T-cell (primary cell): ENCODE measurements at places on chromosomes 6 and 20.

GRCh38 chr20:6614836-6615235 is 152.7 kb upstream of the BMP2 start:
- no peak for DNase-seq
- no peak overlapping the region for H3K27ac ChIP-seq
- H3K4me1 ChIP-seq, result no peaks in the 10 kb centered on the region
- H3K4me3 ChIP-seq, result no peak overlapping the region

GRCh38 chr20:21190869-21191268 is 65.0 kb downstream of the KIZ start:
- no peak overlapping the region for H3K27ac ChIP-seq
- DNase-seq, result no peak
- H3K27me3 ChIP-seq, result no peaks in the 10 kb centered on the region

- no peak within 1 kb of the TSS for H3K27ac ChIP-seq
- H3K4me1 ChIP-seq, result no peaks in the 10 kb centered on the region
- no peaks in the 10 kb centered on the region for H3K27me3 ChIP-seq
- no peak within 1 kb of the TSS for H3K4me3 ChIP-seq
Measured at GRCh38 chr6:137173501-137173900, at the start of gene IL22RA2. Gene IL22RA2 (minus strand): TSS chr6:137173644. CDS start chr6:137161749, 11,895 bp downstream.

DNA sequence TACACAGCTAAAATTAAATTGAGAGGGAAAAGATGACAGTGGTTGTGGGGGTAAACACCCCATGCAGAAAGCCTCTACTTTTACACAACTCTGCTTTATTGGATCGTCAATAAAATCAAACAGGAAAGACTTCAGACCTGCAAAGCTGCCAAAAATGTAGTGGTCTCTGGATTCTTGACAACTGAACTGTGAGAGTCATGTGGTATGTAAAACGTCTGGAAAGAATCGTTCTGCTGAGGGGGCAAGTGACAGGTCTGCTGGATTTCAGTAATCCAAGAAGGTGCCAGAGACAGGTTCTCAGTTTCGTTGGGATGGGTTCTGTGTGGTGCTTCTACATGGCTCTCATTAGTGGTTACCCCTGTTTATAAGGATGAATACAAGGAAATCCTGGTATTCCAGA is 63.3 kb downstream of the TSPYL4 start:
- H3K27ac ChIP-seq, result no peak overlapping the region
- no peaks in the 10 kb centered on the region for H3K36me3 ChIP-seq
- H3K4me1 ChIP-seq, result no peaks in the 10 kb centered on the region
- no peak for DNase-seq
- H3K27me3 ChIP-seq, result no peaks in the 10 kb centered on the region

DNA sequence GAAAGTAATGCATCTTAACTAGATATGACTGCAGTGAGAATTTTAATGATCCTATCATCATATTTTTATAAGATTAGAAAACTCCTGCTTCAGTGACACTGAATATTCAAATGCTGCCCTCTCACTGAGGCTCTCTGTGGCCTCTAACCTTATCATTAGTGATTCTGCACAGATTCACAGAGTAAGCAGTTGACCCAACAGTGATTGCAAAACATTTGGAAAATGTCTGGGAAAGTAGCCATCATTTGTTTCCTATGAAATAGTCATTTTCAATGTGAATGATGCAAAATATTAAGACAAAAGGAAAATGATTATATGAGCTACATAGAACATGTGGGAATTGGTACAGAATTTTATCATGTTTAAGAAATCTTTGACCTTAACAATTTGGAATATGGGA is 210.3 kb downstream of the TBX18 start:
- no peaks in the 10 kb centered on the region for H3K27me3 ChIP-seq
- no peaks in the 10 kb centered on the region for H3K4me1 ChIP-seq
- H3K4me3 ChIP-seq, result no peak overlapping the region
- H3K36me3 ChIP-seq, result no peaks in the 10 kb centered on the region
- DNase-seq, result no peak

DNA sequence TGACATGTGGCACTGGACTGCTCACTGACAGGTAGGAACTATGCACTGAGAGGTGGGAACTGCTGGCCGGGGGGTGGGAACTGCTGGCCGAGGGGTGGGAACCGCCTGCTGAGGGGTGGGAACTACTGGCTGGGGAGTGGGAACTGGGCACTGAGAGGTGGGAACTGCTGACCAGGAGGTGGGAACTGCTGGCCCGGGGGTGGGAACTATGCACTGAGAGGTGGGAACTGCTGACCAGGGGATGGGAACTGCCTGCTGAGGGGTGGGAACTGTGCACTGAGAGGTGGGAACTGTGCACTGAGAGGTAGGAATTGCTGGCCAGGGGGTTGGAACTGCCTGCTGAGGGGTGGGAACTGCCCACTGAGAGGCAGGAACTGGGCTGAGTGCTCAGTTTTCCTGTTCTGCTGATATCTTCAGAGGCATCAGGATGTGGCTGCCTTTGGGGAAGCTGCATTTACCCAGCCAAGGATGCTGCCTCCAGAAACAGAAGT is 90.2 kb downstream of the THBS2 start:
- DNase-seq, result no peak
- H3K27me3 ChIP-seq, result no peaks in the 10 kb centered on the region
- H3K4me1 ChIP-seq, result no peaks in the 10 kb centered on the region
- H3K36me3 ChIP-seq, result no peaks in the 10 kb centered on the region
- no peak overlapping the region for H3K4me3 ChIP-seq

GRCh38 chr6:170124836-170125235 is 166.0 kb downstream of the DLL1 start:
- peaks cover 15% of the 10 kb centered on the region for H3K27me3 ChIP-seq
- no peak for DNase-seq
- no peaks in the 10 kb centered on the region for H3K4me1 ChIP-seq
- no peaks in the 10 kb centered on the region for H3K36me3 ChIP-seq
- no peak overlapping the region for H3K27ac ChIP-seq
- H3K4me3 ChIP-seq, result no peak overlapping the region

- peaks cover 8% of the 10 kb centered on the region for H3K4me1 ChIP-seq
- no peak overlapping the region for H3K4me3 ChIP-seq
- no peaks in the 10 kb centered on the region for H3K27me3 ChIP-seq
- peaks cover 27% of the 10 kb centered on the region for H3K36me3 ChIP-seq
- DNase-seq, result no peak
- no peak overlapping the region for H3K27ac ChIP-seq
Measured at GRCh38 chr6:25122622-25123237, 156.4 kb upstream of the CARMIL1 start.

DNA sequence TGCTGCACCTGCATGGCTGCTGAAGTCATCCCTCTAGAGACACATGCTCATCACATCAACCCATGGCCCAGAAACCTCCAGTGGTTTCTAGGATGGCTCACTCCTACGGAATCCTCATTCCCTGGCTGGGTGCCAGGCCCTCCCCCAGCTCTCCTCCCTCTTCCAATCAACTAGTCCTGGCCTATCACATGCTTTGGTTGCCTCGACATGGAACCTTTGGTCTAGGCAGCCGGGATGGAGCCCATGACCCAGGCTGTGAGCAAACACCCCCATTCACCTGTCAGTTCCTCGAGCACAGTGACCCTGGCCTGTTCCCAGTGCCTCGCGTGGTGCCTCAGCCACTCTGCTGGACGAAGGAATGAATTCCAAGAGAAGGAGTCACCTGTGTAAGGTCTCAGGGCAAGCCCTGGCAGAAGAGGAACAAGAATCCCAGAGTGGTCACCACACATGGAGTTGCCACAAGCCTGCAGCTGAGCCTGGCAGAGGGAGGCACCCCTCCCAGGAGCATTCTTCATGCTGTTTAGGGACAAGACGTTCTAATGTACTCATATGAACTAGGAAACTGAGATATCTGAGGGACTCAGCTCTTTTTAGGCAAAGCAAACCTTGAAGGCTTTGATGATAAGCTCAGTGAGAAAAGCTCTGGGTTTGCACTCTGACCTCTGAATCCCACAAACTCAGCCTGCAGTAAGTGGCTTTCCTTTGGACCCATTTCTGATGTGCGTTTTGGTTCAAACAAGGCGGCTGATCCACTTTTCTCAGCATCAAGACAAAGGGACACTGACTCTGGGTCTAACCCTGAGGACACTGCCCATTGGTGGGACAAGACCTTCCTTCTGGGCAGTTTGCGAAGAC is 40.2 kb downstream of the PPP1R3G start:
- H3K4me3 ChIP-seq, result no peak overlapping the region
- no peaks in the 10 kb centered on the region for H3K27me3 ChIP-seq
- peaks cover 2% of the 10 kb centered on the region for H3K4me1 ChIP-seq
- no peak overlapping the region for H3K27ac ChIP-seq

DNA sequence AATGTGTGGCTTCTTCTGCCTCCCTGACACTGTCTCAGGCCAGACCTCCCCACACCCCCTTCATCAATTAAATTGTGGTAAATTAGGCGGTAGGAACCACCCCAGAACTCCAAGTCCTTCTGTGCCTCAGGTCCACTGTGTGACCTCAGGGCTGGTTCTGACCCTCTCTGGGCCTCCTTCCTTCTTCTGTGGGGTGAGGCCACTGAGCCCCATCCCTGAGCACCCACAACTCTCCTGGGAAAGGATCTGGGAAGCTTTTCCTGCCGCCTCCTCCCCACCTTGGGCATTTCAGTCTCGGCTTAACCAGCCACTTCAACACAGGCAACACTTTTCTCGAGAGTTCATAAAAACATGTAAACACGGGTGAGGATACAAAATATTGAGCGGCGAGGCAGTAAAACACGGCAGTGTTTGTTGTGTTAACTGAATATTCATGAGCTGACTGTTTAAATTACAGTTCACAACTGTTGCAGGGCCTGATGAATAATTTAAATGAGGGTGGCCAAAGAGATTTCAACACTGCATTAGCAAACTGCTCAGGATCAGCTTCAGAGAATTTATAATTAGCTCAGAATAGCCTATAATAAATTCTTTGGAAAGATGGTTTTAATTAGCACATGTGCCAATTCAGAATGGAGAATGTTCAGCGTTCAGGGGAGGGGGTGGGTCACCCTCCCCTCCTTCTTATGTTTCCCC is 112.1 kb downstream of the TOX2 start:
- H3K4me1 ChIP-seq, result peaks cover 16% of the 10 kb centered on the region
- no peak overlapping the region for H3K4me3 ChIP-seq
- DNase-seq, result no peak

- DNase-seq, result no peak
- peaks cover 37% of the 10 kb centered on the region for H3K27me3 ChIP-seq
- H3K4me3 ChIP-seq, result no peak overlapping the region
- no peak overlapping the region for H3K27ac ChIP-seq
- no peaks in the 10 kb centered on the region for H3K36me3 ChIP-seq
Measured at GRCh38 chr20:61918548-61918947, 147.1 kb downstream of the TAF4 start.

GRCh38 chr6:64973142-64973541 is 733.9 kb downstream of the EYS start:
- no peaks in the 10 kb centered on the region for H3K27me3 ChIP-seq
- no peak overlapping the region for H3K27ac ChIP-seq
- H3K36me3 ChIP-seq, result no peaks in the 10 kb centered on the region
- no peak overlapping the region for H3K4me3 ChIP-seq

- no peaks in the 10 kb centered on the region for H3K27me3 ChIP-seq
- no peak overlapping the region for H3K27ac ChIP-seq
- H3K4me1 ChIP-seq, result no peaks in the 10 kb centered on the region
- H3K36me3 ChIP-seq, result no peaks in the 10 kb centered on the region
- H3K4me3 ChIP-seq, result no peak overlapping the region
Measured at GRCh38 chr6:62737792-62738191, 451.8 kb upstream of the KHDRBS2 start.

- no peak overlapping the region for H3K27ac ChIP-seq
- H3K27me3 ChIP-seq, result no peaks in the 10 kb centered on the region
- DNase-seq, result no peak
- H3K4me1 ChIP-seq, result peaks cover 2% of the 10 kb centered on the region
- H3K4me3 ChIP-seq, result no peak overlapping the region
- peaks cover 70% of the 10 kb centered on the region for H3K36me3 ChIP-seq
Measured at GRCh38 chr6:157198425-157199279, 124.7 kb downstream of the TMEM242 start.

- no peak for DNase-seq
- H3K36me3 ChIP-seq, result no peaks in the 10 kb centered on the region
- no peak overlapping the region for H3K27ac ChIP-seq
- no peaks in the 10 kb centered on the region for H3K27me3 ChIP-seq
- H3K4me3 ChIP-seq, result no peak overlapping the region
Measured at GRCh38 chr20:15033269-15033668, 695.9 kb upstream of the FLRT3 start.

GRCh38 chr6:132569170-132569569 is 952 bp upstream of the TAAR6 start:
- peaks cover 2% of the 10 kb centered on the region for H3K27me3 ChIP-seq
- H3K27ac ChIP-seq, result no peak overlapping the region
- H3K4me1 ChIP-seq, result no peaks in the 10 kb centered on the region
- DNase-seq, result no peak

DNA sequence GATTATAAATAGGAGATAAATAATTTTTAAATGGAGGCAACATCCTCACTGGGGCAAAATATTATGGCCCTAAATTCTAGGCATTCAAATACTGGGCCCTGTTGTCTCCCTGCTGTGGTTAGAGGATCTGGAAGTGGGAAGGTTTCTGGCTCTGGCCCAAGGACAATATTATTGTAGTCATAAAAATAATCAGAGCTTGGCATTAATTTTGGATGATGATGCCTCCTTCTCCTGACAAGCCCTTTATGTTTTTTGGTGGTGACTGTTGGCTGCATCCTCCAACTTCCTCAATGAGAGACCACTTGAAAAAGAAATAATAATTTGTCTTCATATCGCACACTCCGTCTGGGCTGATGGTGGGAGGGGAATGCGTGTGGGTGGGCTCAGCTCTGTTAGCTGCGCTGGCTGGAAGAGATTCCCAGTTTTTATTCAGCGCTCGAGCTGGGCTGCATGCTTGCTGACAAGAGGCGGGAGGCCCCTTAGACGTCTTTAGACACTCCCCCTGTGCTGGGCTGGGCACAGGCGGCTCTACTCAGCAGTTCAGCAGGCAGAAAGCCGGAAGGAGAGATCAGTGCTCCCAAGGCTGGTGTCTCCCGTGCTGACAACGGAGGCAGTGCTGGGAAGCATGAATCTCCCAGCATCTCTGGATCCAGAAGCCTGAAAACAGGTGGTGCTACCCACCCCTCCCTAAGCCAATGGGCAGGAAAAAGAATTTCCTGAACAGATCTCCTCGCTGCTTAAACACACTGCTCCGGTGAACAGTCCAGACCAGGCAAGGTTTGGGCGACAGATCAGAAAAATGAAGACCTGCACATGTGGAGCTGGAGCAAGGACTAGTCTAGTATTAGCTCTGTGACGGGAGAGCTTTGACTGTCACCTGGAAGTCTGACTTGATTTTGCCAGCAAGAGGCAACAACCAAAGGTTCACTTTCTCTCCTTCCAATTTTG is 97.7 kb downstream of the SYCP2 start:
- DNase-seq, result no peak
- no peaks in the 10 kb centered on the region for H3K36me3 ChIP-seq
- peaks cover 38% of the 10 kb centered on the region for H3K27me3 ChIP-seq

- no peak for DNase-seq
- no peak overlapping the region for H3K27ac ChIP-seq
- no peaks in the 10 kb centered on the region for H3K36me3 ChIP-seq
- H3K27me3 ChIP-seq, result no peaks in the 10 kb centered on the region
- no peaks in the 10 kb centered on the region for H3K4me1 ChIP-seq
Measured at GRCh38 chr20:12591949-12592470, 416.8 kb upstream of the SPTLC3 start.

- H3K27ac ChIP-seq, result no peak overlapping the region
- no peaks in the 10 kb centered on the region for H3K36me3 ChIP-seq
- H3K4me3 ChIP-seq, result no peak overlapping the region
- DNase-seq, result no peak
- H3K27me3 ChIP-seq, result no peaks in the 10 kb centered on the region
Measured at GRCh38 chr20:14415467-14415866, 78.1 kb upstream of the FLRT3 start.
